CD4-positive, alpha-beta memory T cell (primary cell): ENCODE measurements at places on chromosomes 1 and 21. TPM values are rescaled to one million over a fixed set of nuclear protein-coding genes. Genes with fewer than 3 reads are reported as not detected.

Gene LCE1C
- not detected for total RNA-seq

- DNase-seq, result peak; percentile 89
Measured at GRCh38 chr1:31944205-31945089, 6.3 kb upstream of the PTP4A2 start.

DNA sequence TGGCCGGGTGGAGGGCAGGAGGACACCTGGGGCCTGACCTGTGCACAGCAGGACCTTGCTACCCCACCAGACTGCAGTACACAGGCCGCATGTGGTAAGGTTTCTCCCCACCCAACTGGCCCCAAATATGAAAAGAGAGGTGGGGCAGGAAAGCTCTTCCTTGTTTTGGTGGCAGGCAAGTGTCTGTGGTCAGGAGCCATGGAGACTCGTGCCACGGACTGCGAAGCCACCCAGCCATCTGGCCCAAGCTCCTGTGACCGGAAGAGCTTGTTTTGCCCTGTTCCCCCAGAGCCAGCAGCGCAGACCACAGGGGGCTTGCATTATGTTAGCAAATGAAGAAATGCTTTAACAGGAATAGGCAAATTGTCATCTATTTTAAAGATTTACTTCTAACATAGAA is 54.9 kb downstream of the OLIG1 start:
- DNase-seq, result no peak

DNA sequence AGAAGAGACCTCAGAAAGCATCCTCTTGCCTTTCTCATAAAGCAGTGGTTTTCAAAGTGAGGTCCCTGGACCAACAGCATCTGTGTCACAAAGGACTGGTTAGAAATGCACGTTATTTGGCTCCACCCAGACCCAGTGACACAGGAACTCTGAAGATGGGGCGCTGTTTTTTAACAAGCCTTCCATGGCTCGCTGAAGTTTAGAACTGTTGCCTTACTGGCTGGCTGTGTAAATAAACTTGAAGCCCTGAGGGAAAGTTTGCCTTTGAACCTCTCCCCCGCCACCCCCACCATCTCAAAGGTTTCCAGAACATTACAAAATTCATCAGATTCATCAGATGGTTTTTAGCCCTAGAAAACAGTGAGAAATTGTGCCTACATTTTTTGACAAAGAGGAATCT is 21.8 kb upstream of the IKBKE start:
- DNase-seq, result no peak

GRCh38 chr1:245153552-245154428 is 995 bp upstream of the KIF26B start:
- DNase-seq, result no peak

GRCh38 chr21:34360488-34361241 is 3.1 kb upstream of the KCNE2 start:
- DNase-seq, result no peak

- no peak for DNase-seq
Measured at GRCh38 chr1:239125027-239125426, 261.3 kb upstream of the CHRM3 start.

- no peak for DNase-seq
Measured at GRCh38 chr1:38125016-38125415, 78.4 kb upstream of the POU3F1 start.
